ENCODE measurements at places on chromosomes 2 and 18.

DNA sequence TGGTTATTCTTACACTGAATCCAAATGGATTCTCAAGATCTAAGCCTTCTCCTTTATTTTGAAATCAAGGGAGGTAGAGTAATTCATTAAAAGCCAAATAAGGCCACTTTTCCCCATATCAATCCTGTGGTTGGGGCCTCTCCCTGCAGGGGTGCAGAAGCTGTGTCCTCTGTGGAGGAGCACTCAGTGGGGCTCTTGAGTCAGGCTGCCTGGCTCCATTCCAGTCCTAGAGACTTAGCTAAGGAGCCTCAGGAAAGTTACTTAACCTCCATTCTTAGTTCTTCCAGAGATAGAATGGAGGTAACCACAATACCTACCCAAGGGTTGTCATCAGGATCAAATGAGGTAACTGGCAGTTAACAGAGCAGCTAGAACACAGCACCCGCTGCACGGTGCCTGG, 564.3 kb downstream of the CMPK2 start:
- DNase-seq = no peak

DNA sequence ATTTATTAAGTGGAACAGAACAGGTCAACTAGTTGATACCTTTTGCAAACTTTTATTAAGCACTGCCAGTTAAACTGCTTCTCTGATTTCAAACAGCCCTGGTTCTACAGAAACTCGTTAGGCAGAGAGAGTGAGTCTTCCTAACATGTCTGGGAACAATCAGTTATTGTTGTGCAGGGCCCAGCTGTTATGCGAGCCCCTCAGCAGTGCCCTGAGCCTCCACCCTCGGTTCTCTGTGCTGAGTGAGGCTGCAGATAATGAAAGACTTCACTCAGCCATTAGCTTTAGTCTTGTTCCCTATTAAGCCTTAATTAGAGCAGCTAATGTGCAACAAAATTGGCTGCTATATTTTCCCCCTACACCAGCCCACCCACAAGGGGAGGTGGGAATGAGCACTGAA, 39.6 kb downstream of the KCTD18 start:
- DNase-seq = no peak

- no peak for DNase-seq
These were observed 75.9 kb downstream of the DNMT3A start for GRCh38 chr2:25265802-25266201.

GRCh38 chr2:144429396-144430112, 90.4 kb downstream of the ZEB2 start:
- no peak for DNase-seq

DNA sequence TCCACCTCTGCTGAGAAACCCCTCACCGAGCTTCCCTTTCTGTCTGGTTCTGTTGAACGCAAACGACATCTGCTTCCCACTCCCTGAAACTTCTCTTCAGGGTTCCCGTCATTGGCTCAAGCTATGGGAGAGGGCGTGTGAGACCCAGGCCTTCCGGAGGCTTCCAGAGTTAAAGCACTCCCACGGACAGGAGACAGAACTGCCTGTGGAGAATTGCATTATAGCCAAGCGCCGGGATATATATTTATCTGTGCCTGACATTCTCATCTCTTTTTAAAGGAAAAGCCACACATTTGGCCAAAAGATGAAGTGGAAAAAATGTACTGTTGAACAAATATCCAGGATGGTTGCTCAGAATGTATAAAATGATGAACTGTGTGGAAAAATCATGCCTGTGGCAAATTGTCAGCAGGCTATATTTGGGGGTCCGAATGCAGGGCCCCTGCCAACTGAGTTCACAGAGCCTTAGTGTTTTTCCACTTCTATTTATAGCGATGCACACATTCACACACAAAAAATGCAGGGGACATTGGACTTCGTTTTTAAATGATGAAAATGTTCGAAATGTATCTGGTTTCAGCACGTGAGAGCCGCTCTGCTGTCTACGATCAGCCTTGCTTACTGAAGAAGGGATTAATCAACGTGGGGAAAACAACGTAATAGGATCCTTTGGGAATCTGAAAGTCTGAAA, 59.5 kb downstream of the E2F6 start:
- no peak for DNase-seq

- DNase-seq = no peak
These were observed 329.3 kb downstream of the ARHGAP15 start for GRCh38 chr2:143458258-143459190.

- peak; percentile 74 for DNase-seq
These were observed 69.5 kb downstream of the ARL4C start for GRCh38 chr2:234427081-234428061.

GRCh38 chr2:108270768-108271506, 17.8 kb upstream of the SULT1C2 start:
- DNase-seq = peak; percentile 80

DNA sequence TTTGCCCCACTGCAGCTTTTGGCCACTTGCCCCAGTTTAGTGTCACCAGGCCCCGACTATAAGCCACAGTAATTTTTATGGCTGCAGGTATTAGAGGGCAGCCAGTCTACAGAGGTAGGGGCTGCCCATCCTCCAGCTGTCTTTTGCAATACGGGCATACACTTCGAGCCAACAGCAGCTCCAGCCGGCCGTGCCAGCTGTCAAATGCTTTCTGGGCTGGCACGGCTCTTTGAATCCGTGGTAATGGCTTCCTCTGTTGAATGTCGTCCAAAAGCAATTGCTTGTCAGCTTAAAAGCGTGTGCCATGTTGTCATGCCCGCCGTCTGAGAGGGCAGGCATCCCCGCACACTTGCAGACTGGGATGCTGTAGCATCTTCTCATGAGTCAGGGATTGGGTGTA, 41.3 kb downstream of the BCL2L11 start:
- no peak for DNase-seq

- peak; percentile 56 for DNase-seq
These were observed 514 bp downstream of the BCL2L11 start for GRCh38 chr2:111121028-111121827.

- no peak for DNase-seq
These were observed 11.7 kb downstream of the COPS8 start for GRCh38 chr2:237097326-237097910.

DNA sequence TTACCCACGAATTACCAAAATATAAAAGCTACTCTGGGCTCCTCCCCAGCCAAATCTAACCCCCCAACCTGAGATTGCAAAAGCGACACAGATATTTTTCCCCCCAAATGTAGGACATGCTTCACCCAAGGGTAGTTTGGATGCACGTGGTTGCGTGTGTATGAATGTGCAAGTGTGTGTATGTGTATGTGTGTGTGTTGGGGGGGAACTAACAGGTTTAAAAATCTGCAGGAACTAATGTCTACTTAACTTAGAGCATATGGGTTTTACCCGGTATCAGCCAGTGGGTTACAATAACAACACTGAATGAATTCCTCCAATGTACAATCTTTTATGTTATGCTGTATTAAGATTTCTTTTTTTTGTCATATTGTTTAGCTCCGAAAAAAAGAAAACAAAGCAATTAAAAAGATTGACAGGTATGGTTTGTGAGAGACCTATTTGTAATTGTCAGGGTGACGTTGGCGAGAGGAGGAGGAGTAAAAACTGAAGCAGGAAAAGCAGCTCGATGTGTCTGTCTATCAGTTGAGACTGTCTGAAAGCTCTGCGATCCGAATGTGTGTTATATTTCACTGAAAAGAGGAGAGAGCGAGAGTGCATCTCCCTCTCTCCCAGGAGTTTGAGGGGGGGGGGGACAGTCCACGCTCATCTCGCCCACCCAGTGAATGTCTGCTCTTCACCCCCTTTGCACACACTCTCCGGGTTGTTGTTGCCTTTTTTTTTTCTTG, at the start of gene TSHZ1:
TSS of gene TSHZ1 (plus strand) at position 524 of the 728 bp plus-strand sequence. CDS start 1,080 bp downstream, outside the sequence.
- DNase-seq = peak; percentile 80

DNA sequence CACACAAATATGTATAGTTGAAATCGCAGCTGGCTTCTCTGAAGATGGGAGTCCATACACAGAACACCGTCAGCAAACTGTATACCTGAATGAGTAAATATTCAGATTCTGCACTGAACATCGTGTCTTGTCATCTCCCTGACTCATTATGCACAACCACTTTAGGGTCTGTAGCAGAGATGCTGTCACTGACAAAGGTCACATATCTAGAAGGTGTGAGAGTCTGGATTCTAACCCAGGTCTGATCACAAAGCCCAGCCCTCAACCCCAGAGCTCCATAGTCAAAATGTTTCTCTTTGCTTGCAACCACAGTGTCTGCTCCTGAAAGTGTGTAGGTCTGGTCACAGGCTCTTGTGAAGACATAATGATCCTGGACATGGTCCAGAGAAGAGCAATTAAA, 78.3 kb upstream of the PAX8 start:
- DNase-seq = no peak

GRCh38 chr2:2270808-2271415, 60.2 kb downstream of the MYT1L start:
- DNase-seq = no peak

DNA sequence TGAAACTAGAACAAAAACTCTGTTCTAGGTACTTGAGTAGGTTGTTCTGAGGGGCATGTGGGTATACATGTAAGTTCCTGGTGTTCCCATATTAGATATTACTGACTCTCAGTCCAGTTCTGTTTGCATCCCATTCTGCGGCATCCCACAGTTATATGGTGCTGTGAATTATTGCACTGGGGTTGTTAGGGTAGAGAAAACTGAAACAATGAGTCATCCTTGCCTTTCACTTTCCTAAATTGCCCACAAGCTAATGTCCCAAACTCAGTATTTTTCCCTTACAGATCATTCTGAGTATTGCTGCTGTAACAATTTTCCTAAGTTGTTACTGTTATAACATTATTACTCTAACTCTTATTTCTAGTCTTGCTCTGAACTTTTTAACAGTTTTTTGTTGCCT, 3.0 kb downstream of the WDR75 start:
- no peak for DNase-seq

DNA sequence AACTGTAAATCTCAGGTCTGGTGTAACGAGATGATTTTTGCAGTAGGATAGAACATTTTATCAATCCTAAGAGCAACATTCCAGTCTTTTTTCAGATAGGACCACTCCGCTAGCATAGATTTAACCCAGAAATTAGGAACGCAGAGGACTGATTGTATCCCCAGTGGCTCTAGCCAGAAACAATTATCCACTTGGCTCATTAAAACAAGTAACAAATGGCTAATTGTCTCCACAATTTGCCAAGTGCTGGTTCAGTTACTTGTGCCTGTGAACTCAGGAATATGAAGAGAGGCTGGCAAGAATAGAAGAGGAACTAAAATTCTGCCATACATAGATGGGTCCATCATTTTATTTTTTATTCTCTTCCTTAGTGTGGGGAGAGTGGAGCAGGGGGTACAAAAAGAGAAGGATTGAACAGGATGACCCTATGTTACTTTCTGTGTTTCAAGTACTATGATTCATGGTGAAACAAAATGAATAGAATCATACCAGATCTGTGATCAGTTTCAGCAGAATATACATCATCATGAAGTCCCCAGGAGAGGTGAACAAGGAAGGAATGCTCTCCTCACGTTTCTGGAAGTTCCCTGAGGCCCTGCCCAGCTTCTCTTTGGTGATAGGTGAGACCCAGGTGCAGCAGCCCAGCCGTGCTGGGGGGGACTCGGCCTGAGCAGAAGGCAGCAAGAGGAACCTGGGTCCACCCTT, 121.6 kb downstream of the ARL4C start:
- no peak for DNase-seq

DNA sequence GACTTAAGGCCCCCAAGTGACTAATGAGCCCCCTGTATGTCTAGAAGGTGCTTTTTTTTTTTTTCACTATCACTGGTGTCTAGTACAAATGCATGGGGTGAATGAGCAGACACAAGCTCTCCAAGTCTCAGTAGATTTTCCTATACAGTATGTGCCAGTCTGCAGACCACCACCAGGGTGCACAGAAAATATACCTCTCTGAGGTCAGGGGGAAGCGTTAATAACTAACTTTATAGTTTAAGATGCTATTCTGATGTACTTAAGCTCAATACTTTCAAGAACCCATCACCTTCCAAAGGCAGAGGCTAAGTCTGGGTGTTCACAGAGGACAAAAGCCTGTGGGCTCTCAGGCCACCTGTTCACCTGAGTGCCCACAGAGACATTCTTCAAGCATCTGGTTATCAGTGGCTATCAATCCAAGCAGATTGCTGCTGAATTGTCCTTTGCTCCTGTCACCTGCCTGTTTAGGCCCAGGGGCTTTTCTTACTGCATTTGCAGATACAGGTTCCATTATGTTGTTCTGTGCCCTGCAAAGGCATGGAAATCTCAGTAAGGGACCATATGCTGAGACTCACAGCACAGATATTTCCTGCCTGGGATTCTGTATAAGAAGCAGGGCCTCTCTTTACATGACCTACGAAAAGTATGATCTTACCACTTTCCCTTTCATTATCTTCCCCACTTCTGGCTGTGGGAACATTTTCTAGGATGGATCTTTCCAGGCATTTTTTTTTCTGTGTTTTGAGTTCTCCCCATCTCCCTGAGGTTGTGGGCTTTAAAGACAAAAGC, 534.6 kb downstream of the TNS1 start:
- DNase-seq = no peak

GRCh38 chr2:85978883-85979780, 90.3 kb upstream of the ST3GAL5 start:
- DNase-seq = no peak

DNA sequence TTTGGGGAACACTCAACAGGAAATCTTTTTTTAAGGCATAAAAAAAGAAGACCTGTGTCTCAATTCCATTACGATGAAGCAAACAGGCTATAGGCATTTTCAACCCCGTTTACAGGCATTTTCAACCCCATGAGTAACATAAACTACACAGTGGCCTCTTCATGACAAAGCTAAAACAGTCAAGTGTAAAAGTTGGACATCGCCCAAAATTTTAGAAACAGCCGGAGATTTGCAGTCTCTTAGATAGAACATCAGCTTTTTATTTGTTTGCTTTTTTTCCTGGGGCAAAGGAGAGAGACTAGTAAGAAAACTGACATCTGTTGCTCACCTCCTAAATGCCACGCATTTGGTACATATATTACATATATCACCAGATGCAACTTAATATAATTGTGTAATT, 173.7 kb downstream of the CMPK2 start:
- DNase-seq = no peak

DNA sequence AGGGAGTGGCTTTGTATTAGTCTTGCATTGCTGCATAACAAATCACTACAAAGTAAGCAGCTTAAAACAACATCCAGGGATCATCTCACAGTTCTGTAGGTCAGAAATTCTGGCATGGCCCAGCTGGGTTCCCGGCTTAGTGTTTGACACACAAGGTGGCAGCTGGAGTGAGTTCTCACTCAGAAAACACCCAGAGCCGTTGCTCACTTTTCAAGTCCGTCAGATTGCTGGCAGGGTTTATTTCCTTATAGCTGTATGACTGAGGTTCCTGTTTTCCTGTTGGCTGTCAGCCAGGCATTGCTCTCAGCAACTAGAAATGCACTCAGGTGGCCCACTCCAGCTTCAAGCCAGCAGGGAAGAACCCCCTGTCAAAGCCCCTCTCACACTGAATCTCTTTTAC, 324.1 kb downstream of the CCDC178 start:
- no peak for DNase-seq

DNA sequence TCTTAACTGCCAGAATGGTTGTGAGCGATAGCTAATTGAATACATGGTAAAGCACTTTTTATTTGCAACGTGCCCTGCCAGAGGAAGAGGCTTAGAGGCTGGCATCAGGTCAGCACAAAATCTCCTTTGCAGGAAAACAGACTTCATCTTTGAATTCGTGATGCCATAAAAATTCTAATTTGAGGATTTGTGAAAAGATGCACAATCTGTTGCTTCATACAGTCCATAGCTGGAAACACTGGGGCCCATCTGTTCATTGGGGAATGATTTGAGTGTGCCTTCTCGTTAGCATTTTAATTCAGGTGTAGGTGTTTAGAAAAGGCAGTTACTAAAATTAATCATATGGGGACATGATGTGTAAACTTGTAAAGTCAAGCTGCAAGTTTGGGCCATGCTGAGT, 876.0 kb downstream of the SLC4A3 start:
- DNase-seq = no peak
